ENCODE measurements at places on chromosomes 11 and 22.

GRCh38 chr11:128291835-128292234 lies 295.5 kb downstream of the ETS1 start:
- no peak for DNase-seq

GRCh38 chr11:117823294-117823945 lies 1.1 kb downstream of the FXYD2 start:
- DNase-seq: peak; percentile 15

- DNase-seq: no peak
These were observed 10.6 kb downstream of the REXO2 start for GRCh38 chr11:114449845-114450244.

- DNase-seq: no peak
These were observed 10.2 kb upstream of the RBM4B start for GRCh38 chr11:66687831-66688281.

DNA sequence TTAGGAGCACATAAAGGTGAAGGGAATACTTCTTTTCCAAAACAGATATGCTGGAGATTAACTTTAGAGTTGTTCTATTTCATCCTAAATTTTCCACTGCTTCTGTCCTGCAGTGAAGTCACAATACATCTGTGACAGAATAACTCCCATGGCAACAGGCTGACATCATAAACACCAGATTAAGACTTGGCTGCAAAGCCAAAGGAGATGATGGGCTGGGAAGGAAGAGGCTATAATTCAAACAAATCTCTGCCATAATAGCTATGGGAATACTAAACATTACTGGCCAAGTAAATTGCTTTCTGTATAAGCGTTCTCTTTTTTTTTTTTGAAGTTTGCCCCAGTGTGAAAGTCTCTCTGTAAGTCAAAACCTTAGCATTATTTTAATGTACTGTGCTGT lies 107.7 kb downstream of the CADM1 start:
- DNase-seq: no peak

GRCh38 chr11:131661132-131661531 lies 290.7 kb downstream of the NTM start:
- DNase-seq: no peak

GRCh38 chr11:121757480-121758125 lies 304.8 kb upstream of the SORL1-AS1 start:
- no peak for DNase-seq

- DNase-seq: no peak
These were observed 584 bp downstream of the NOX4 start for GRCh38 chr11:89490602-89490980.

GRCh38 chr22:32796865-32797573 lies 4.5 kb upstream of the TIMP3 start:
- DNase-seq: peak; percentile 71
